ENCODE measurements at places on chromosomes 3 and 15. TPM values are rescaled to one million over a fixed set of nuclear protein-coding genes. Genes with fewer than 3 reads are reported as not detected.

GRCh38 chr3:48716508-48716981, 476 bp downstream of the IP6K2 start:
- H3K27me3 ChIP-seq, result no peaks in the 10 kb centered on the region
- peaks cover 32% of the 10 kb centered on the region for H3K36me3 ChIP-seq
- peak overlapping the region; percentile 90 for H3K27ac ChIP-seq
- H3K4me1 ChIP-seq, result peaks cover 32% of the 10 kb centered on the region

GRCh38 chr15:53963801-53964200, 14.4 kb upstream of the UNC13C start:
- H3K27me3 ChIP-seq, result no peaks in the 10 kb centered on the region
- H3K4me3 ChIP-seq, result no peak overlapping the region
- H3K4me1 ChIP-seq, result no peaks in the 10 kb centered on the region
- DNase-seq, result no peak
- no peaks in the 10 kb centered on the region for H3K36me3 ChIP-seq

GRCh38 chr15:28015855-28016254, 83.3 kb downstream of the OCA2 start:
- no peak for DNase-seq
- no peak overlapping the region for H3K27ac ChIP-seq

GRCh38 chr15:98866511-98866910, 141.1 kb downstream of the PGPEP1L start:
- H3K4me1 ChIP-seq, result peaks cover under 1% of the 10 kb centered on the region
- H3K27ac ChIP-seq, result peak overlapping the region; percentile 77
- DNase-seq, result no peak
- no peaks in the 10 kb centered on the region for H3K27me3 ChIP-seq
- H3K4me3 ChIP-seq, result peak overlapping the region; percentile 63
- H3K36me3 ChIP-seq, result no peaks in the 10 kb centered on the region

The LZTFL1 gene
- 31.4 TPM for total RNA-seq

The CCDC80 gene
- total RNA-seq, result 2.1 TPM

The SI gene
- not detected for total RNA-seq

All from upper lobe of left lung (tissue), 6 donors.